ENCODE measurements at places on chromosomes 1 and 21.

DNA sequence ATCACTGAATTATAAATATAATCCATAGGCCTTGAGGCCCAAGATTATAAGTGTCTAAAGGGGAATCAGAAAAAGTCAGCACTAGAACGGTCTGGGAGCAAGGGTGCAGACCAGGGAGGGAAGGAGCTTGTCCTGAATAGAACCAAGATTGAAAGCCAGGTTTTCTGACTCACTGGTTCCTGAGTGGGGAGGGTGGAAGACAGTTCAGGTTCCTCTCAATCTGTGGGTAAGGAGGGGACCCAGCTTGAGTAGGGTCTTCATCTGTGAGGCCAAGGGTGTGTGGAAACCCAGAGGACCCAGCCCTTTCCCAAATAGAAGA is 842 bp downstream of the LENEP start:
- DNase-seq: no peak

- DNase-seq: no peak
Measured at GRCh38 chr1:68442822-68443556, 6.8 kb downstream of the RPE65 start.

DNA sequence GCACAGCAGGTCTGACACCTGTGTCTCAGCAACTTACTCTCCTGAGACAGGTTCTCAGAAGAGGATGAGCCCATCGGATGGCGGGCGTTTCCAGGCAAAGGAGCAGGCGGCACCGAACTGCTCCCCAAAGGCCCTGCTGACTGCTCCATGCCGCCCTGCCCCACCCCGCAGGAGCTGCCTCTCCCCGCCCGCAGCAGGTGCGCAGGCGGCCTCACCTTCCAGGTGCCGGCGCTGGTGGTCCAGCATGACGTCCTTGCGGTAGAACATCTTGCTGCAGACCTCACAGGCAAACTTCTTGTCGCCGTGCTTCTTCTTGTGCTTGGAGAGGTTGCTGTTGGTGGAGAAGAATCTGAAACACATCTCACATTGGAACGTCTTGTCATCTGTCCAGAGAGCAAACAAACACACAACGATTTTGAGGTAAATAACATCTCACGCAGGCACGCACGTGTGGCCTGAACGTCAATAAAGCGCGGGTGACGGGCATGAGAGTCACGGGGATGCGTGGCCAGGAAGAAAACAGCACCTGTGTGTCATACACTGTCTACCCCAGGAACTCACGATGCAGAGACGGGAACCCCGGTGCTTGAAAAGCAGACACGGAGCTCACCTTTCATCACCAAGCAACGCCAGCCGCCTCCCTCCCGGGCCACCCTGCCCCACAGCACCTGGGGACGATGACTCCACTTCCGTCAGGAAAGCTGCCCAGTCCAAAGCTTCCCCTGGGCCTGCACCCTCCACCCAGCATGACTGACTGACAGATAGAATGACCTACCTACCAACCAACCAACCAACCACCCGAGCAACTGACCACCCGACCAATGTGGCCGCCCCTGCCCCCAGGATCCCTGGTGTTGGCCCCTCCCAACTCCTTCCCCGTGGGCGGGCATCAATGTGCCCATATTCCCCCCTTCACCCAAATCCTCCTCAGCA is 50.9 kb downstream of the PRDM15 start:
- DNase-seq: no peak

GRCh38 chr21:21864321-21864840 is 866.2 kb downstream of the NCAM2 start:
- DNase-seq: no peak

DNA sequence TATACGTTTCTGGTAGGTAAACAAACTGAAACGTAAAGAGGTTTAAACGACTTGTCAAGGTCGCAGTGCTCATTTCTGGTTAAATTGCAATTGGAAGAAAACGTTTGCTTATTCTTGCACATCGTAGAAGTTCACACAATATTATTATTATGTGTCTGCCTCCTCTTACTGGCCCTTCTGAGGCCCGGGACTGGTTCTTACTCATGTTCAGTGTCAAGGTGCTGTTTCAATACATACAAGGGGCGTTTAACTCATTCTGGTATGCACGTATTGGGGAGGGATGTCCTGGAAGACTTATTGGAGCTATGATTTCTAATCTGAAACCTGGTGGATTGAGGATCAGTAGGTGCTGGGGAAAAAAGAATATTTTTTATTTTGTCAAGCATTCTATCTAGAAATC is 932 bp downstream of the RPF1 start:
- DNase-seq: no peak

DNA sequence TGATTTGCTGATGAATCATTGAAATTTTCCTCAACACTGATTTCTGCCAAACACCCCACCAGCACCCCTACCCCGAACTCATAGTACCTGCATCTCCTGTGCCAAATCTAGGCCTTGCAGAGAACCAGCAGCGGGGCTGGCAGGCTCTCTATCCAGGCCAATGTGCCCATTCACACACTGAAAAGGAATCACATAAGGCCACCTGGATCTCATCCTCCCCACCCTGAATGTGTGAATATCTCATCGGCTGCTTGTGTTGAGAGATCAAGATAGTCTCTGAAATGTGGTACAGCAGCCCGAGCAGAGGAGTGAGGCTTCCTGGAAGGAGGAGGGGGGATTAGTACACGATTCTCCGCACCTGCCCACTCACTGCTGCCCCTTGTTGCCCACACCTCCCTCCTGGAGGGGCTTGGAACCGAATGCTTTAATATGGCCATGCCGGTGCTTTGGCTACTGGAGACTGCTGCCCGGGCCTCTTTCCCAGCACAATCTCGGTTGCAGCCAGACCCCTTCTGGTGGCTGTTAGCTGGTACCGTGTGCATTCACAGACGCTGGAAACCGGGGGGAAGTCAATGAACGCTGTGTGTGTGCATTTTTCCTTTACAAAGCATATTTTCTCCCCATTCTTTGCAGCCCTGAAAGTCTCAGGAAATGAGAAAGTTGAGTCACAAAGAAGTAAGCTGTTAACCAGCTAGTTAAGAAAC is 619.5 kb downstream of the MATN1 start:
- no peak for DNase-seq
